Left renal cortex interstitium (tissue), 4 donors: ENCODE measurements at places on chromosomes 12 and 14. TPM values are rescaled to one million over a fixed set of nuclear protein-coding genes. Genes with fewer than 3 reads are reported as not detected.

DNA sequence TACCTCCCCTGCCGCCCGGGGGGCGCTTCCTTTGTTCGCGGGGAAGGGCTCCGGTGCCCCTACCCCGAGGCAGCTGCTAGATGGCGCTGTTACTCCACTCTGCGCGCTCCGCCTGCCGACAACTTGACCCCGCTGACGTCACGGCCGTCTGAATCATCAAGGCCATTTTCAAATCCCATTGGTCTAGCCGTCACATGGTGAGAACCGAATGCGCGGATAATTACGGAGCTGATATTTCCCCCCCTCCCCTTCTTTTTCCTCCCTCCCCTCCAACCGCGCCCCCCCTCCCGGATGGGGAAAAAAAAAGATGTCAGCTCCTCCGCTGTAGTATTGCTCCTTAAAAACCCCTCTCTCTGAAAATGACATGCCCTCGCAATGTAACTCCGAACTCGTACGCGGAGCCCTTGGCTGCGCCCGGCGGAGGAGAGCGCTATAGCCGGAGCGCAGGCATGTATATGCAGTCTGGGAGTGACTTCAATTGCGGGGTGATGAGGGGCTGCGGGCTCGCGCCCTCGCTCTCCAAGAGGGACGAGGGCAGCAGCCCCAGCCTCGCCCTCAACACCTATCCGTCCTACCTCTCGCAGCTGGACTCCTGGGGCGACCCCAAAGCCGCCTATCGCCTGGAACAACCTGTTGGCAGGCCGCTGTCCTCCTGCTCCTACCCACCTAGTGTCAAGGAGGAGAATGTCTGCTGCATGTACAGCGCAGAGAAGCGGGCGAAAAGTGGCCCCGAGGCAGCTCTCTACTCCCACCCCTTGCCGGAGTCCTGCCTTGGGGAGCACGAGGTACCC is at the start of gene HOXC10:
Gene HOXC10, plus strand, starts transcription at position 246 of the 791 bp plus-strand sequence. Its CDS starts 114 bp downstream, at position 360.
- DNase-seq: peak; percentile 98

NPAS3 gene
- polyA plus RNA-seq: 8.6 TPM

TOMM20L gene
- polyA plus RNA-seq: 1.4 TPM

DNA sequence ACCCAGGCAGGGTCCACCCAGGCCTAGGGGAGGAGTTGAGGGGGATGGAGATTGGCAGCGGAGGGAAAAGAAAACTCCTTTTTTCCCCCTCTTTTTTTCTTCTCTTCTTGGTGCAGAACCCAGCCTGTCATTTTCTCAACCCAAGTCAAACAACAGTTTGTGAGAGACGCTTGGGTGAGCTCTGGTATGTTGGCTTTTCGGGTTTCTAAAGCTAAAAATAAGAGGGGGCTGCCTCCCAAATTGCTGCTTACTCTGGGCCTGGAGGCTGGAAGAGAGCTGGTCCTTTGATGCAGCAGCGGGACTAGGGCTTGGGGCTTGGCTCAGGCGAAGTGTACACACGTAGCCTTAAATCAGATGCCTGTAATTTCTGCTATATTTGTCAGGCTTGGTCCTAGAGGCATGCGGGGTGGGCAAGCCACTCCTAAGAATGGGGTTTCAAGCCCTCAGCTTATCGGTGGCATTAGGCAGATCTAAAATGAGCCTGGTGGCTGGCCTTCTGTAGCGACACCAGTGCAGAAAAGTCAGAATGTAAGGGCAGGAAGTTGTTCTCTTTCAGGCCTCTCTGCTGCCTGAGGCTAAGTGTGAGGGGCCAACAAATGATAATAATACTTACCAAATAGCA is 816 bp upstream of the SLC8A3 start:
- no peak for DNase-seq

DNA sequence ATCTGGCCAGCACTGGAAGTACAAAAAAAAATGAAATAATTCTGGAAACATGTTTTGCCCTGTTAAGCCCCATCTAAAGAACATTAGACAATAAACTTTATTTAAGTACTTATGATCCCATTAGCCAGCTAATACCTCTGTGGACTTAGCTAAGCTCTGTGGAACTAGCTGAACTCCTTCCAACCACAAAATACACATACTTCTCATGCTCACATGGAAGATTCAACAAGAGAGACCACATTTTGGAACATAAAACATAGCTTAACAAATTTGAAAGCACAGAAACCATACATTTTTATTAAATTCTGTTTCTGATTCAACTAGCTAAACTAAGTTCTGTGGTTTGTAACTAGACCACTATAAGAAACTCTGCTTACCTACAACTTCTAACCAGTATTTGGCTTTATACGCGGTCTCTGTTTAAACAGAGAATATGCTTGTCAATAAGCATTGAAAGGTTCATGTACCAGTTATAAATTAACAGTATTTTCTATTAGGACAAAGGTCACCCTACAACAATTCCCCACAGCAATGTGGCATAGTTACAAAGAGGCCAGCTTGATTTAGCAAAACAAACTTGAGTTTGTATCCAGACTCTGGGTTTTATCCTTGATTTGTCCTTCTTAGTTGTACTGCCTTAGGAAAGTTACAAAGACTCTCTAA is 300.1 kb downstream of the C12orf50 start:
- no peak for DNase-seq

DNA sequence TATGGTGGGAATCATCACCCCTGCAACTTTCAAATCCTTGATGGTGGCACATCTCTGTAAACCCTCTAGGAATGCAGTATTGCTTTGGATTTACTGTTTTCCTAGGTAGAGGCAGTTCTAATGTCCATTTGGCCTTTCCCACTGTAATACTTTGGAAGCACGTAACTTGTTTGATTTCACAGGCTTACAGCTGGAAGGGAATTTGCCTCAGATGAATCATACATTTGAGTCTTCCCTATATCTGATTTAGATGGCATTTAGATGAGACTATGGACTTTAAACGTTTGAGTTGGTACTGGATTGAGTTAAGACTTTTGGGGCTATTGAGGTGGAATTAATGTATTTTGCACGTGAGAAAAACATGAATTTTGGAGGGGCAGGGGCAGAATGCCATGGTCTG is 35.9 kb downstream of the DAAM1 start:
- DNase-seq: no peak

DNA sequence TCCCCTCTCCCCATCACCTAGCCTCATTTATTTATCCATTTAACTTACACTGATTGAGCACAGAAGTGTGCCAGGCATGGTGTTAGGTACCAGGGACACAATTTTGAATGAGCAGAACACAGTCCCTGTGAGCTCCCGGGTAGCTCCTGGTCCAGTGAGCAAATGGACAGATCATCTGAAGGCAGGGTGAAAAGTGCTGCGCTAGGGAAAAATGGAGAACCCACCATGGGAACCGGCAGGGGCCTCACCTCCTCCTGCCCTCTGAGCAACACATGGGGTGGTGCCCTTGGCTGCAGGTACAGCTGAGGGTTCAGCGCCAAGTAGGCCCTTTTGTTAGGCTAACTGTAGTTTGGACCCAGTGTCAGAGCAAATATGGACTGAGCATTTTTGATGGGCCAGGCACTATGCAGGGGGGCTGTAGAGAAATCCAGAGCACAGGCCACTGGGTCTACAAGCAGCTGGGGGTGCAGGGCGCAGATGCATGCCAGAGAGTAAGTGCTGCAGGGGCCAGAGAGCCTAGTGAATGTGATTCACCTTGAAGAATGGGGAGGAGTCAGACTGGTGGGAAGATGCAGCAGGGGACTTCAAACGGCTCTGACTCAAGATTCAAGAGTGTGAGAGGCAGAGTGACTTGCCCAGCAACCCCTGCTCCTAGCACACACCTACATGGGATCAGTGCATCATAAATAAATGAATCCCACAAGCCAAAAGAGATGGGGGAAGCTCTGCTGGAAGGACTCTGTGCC is 28.2 kb downstream of the LTBP2 start:
- no peak for DNase-seq

DYNLL1 gene
- polyA plus RNA-seq: 495 TPM

- DNase-seq: no peak
Observed at GRCh38 chr12:130357241-130357640, 19.6 kb downstream of the PIWIL1 start.

DNA sequence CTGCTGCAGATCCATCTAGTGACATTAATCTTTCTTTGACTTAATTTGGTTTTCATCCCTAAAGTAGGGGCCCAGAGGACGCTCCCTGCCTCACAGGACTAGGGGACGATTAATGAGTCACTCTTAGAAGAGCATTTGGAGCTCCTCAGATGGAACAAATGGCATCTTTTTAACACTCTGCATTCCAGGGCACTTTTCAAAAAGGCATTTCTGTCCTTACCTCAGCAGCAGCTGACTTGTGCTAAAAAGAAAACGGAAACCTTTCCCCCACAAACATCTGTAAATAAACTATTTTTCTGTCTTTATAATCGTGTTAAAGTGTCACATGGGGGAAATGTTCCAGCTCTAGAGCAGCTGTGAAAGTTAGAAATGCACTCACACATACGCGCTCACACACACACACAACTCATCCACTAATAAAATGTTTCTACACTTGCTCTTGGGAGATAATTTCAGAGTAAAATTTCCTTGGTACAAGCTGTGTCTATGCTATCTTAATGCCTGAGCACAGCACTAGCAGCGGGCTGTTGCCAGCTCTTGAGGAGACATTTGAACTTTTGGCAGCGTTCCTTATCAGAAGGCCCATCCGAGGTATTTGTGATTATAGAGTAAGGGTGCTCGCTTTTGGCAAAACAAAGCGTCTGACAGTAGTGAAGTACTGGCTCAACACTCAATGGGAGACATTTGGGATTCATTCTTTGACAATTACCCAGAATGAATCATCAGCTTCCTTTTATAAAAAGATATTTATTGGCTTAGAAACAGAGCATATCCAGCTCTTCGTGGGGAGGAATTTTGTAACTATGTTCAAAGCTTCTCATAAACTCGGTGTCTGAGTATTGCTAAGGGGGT is 141.3 kb downstream of the PLXNC1 start:
- no peak for DNase-seq

GRCh38 chr14:21087294-21088091 is 11.0 kb downstream of the ZNF219 start:
- DNase-seq: no peak

GRCh38 chr12:62006076-62006732 is 254.0 kb upstream of the USP15 start:
- no peak for DNase-seq

GRCh38 chr12:108696111-108696995 is 35.0 kb downstream of the CORO1C start:
- DNase-seq: no peak

DNA sequence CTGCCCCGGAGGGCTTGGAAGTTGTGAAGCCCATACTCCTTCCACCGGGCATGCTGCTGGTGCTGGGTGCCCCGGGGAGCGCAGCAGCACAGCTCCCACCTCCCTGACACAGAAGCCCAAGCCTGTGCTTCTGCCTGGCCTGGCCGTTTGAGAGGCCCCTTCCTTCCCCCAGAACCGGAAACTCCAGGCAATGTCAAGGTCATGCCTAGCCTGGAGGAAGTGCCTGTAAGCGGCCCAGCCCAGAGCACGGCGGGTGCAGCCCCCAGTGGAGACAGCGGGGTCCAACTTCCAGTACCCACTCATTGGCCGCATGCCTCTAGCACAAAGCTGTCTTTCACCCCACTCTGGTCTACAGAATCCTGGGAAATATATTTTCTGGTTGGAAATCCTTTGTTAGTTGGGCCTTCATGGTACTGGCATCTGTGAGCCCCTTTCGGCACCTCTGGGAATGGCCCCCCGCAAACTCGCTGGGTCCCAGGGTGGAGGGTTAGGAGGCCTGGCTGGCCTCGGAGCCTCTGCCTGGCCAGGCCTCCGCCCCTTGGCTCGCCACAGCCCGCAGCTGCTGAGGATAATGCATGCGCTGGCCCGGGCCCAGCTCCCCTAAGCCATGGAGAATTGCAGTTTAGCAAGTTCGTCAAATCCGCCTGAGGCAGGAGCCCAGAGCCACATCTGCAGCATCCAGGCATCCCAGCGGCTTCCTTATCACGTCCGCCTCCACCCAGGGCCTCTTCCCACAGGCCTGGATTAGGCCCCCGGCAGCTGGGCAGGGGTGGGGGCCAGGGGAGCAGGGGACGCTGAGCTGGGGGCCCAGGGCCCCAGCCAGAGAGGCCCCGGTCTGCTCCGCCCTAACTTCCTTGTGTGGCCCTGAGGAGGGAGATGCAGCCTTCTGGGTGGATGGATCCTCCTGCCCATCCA is 48.9 kb upstream of the DLK1 start:
- no peak for DNase-seq

GRCh38 chr12:115440438-115440837 is 756.5 kb upstream of the TBX3 start:
- DNase-seq: no peak

- DNase-seq: no peak
Observed at GRCh38 chr12:127025545-127025944, 1241.4 kb upstream of the TMEM132C start.

DNA sequence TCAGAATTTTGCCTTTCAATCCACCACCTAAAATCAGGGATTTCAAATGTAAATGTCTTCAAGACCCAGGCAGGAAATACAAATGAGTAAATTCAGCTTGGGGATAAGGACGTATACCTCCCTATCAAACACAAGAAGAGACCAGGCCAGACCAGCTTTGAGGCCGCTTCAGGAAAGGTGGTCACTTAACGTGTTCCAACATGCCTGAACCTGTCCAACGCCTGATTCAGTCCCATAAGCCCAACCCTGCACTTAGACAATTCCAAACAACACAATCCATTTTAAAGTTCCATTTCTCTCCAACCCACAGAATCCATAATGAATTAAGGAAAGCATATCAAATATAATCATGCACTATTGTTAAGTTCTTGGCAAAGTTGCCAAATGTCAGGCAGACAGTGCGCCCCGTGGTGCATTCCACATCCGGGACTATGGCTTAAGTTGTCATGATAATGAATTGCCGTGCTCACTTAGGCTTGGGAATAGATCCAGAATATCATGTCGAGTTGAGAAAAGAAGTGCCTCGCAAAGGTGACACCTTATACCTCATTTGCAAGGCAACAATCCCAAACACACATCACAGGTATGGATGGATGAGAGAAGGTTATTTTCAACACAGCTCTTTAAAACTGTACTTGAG is 35.5 kb downstream of the CCDC60 start:
- DNase-seq: no peak

SIVA1 gene
- 52.6 TPM for polyA plus RNA-seq

DNA sequence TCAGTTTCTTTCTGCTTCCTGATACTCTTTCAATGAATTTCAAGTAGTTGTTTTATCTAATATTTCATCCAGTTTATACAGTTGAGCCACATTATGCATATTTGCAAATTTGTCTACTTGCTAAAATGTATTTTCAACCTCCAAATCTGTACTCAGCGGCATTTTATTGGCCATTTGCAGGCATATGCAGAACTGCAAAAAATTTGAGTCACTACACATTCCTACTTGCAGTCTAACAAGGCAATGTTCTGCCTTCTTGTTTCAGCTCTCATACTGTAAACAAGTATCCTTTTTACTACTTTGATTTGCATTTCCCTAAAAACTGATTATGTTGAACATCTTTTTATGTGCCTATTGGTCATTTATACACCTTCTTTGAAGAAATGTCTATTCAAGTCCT is 55.0 kb downstream of the POLR3B start:
- no peak for DNase-seq

PLEKHG7 gene
- polyA plus RNA-seq: 0.76 TPM

KIF5A gene
- polyA plus RNA-seq: 0.59 TPM

- DNase-seq: no peak
Observed at GRCh38 chr12:62732861-62733427, 202.0 kb downstream of the PPM1H start.

DNA sequence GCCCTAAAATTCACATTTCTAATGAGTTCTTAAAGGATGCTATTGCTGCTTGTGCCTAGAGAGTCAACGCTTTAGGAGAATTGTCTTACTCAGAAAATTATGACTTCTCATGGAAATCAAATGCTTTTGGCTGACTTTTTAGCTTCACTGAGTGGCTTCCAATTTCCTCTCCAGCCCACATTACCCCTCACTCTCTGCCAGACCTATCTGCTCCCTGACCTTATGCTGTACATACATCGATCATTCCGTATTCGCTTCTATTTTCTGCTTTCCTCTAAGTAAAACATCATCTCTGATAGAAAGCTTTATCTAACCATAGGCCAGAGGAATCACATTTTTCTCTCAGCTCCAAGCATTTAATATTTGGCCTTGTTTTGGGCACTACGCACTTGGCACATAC is 12.5 kb upstream of the SMCO3 start:
- no peak for DNase-seq
